ENCODE measurements at places on chromosomes 7 and 10.

GRCh38 chr10:103241262-103242011 is 4.2 kb upstream of the RPEL1 start:
- H3K27ac ChIP-seq = no peak overlapping the region
- no peak overlapping the region for H3K4me3 ChIP-seq
- no peak for DNase-seq
- peaks cover 3% of the 10 kb centered on the region for H3K4me1 ChIP-seq

DNA sequence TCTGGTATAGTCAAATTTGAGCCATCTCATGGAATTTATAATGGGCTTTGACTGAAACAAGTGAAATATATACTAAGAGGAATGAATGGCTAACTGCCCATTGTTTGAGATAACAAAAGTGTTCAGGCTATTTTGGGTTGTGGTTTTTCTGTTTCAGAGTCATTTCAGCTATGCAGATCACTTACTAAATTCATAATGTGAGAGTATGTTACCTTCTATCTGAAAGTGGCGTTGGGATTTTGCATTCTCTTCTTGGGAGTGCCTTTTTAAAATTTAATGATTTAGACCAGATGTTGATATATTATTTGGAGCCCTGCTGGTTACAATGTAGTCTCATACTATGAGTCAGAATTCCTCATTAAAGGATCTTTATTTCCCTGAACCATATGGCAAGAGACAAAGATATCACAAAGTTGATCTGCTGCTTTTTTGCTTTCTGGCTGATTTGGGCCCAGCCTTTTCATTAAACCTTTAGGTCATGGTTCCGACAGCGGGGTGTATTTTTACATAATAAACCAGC is 10.4 kb downstream of the VCL start:
- DNase-seq = peak; percentile 73
- no peaks in the 10 kb centered on the region for H3K27me3 ChIP-seq
- H3K36me3 ChIP-seq = no peaks in the 10 kb centered on the region

GRCh38 chr7:18866359-18867036 is 250.9 kb downstream of the TWIST1 start:
- H3K4me1 ChIP-seq = no peaks in the 10 kb centered on the region
- no peak overlapping the region for H3K27ac ChIP-seq
- H3K4me3 ChIP-seq = no peak overlapping the region

GRCh38 chr10:33803248-33803647 is 468.8 kb upstream of the NRP1 start:
- H3K27me3 ChIP-seq = no peaks in the 10 kb centered on the region
- H3K36me3 ChIP-seq = no peaks in the 10 kb centered on the region
- H3K4me1 ChIP-seq = no peaks in the 10 kb centered on the region

DNA sequence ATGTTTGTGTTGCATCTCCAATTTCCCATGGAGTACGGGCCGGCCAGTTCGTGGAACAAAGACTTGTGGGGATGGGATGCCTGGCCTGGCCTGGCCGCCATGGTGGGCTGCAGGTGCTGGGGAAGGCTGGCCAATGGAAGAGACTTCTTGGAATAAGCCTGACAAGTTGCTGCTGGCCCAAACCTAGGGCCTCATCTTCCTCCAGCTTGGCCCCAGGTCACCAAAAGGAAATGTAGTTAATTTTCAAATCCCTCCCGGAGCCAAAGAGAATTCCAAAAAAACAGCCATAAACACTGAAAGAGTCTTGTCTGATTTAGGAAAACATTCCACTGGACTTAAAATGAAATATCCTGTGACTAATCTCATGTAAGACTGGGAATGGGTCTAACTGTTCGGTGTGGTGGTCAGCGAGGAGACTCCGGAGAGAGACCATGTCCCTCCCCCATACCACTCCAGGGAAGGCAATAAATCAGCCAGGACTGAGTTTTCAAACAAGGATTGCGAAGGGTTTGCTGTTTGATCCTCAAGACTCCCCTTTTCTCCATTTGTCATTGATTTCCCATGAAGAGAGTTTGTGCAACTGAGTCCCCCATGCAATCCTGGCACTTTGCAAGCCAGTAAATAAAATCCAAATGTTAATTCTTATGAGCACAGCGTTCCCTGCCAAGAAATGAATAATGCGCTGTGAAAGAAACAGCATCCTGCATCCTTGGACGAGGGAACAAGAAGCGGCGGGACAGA is 128.7 kb upstream of the HABP2 start:
- no peak overlapping the region for H3K4me3 ChIP-seq
- H3K4me1 ChIP-seq = no peaks in the 10 kb centered on the region
- H3K27me3 ChIP-seq = no peaks in the 10 kb centered on the region
- DNase-seq = no peak

GRCh38 chr7:156473476-156474240 is 166.9 kb upstream of the RNF32 start:
- peak; percentile 74 for DNase-seq
- H3K4me1 ChIP-seq = no peaks in the 10 kb centered on the region
- H3K36me3 ChIP-seq = no peaks in the 10 kb centered on the region
- H3K27ac ChIP-seq = no peak overlapping the region
- no peak overlapping the region for H3K4me3 ChIP-seq

DNA sequence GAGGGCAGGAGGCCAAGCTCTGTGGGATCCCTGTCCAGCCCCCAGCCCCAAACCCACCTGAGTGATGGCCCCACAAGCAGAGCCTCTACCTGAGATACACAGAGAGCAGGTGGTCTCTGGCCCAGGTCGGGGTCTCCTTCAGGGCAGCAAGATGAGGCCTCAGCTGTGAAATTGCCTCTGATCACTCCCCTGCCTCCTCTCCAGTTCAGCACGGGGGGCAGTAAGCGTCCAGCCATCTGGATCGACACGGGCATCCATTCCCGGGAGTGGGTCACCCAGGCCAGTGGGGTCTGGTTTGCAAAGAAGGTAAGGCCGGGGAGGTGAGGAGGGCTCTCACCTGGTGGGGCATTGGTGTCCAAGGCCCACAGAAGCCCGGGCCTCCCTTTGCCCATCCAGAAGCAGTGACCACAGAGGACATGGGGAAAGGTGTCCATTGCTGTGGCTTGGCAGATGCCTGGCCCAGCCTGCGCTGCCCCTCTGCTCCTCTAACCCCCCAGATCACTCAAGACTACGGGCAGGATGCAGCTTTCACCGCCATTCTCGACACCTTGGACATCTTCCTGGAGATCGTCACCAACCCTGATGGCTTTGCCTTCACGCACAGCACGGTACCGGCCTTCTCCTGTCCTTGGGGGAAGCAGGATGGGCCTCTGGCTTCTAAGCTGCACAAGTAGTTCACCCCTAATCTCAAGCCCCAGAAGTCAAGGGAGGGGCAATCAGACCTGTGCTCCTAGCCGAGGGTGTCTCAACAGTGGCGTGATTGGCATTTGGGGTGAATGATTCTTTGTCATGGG is 3.1 kb downstream of the CPA1 start:
- DNase-seq = no peak
- no peaks in the 10 kb centered on the region for H3K27me3 ChIP-seq
- H3K4me3 ChIP-seq = no peak overlapping the region
- no peaks in the 10 kb centered on the region for H3K36me3 ChIP-seq
- no peak overlapping the region for H3K27ac ChIP-seq
- H3K4me1 ChIP-seq = no peaks in the 10 kb centered on the region

- peak overlapping the region; percentile 59 for H3K4me3 ChIP-seq
- no peaks in the 10 kb centered on the region for H3K27me3 ChIP-seq
- H3K27ac ChIP-seq = peak overlapping the region; percentile 94
- H3K4me1 ChIP-seq = peaks cover 75% of the 10 kb centered on the region
These were observed 5.9 kb downstream of the PIK3CG start for GRCh38 chr7:106870983-106871410.

DNA sequence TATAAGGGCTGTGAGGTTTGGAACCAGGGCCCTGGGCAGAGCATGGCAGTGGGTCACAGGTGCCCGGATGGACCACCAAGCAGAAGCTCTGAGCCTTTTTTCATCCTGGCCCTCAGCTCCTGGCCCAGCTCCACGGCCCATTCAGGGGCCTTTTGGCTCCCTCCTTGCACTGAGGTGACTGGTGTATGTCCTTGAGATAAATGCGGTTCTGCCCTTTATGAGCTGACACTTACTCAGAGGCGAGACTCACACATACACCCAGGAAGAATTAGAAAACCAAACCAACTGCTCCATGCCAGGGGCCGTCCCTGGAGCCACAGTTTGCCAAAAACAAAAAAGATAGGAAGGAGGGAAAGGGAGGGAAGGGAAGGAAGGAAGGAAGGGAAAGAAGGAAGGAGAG is 49.7 kb downstream of the CUZD1 start:
- DNase-seq = no peak
- no peak overlapping the region for H3K27ac ChIP-seq
- H3K27me3 ChIP-seq = no peaks in the 10 kb centered on the region
- H3K36me3 ChIP-seq = no peaks in the 10 kb centered on the region
- H3K4me1 ChIP-seq = no peaks in the 10 kb centered on the region

DNA sequence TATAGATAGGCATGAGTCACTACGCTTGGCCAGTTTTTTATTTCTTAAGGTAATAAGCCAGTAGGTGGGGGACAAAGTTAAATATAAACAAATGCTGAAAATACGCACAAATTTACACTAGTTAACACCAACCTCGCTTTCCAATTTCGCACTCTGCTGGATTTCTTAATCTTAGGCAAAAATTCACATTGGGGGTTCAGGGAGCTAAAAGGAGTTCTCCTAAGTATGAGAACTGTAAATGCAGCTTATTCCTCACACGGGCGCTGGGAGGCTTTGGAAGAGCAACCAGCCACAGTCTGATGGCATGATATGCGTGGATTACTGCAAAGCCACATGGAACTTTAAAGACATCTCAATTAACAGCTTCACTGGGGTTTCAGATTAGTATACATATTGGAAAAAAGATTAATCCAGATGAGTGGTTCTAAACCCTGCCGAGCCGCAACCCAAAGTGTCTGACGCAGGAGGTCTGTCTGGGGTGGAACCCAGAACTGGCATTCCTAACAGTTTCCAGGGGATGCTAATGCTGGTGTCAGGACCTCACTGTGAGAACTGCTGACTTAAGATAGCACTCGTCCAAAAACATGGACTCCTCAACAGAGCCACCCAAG is 16.2 kb downstream of the TNS3 start:
- H3K4me1 ChIP-seq = peaks cover 4% of the 10 kb centered on the region
- no peaks in the 10 kb centered on the region for H3K27me3 ChIP-seq

- DNase-seq = no peak
- H3K4me3 ChIP-seq = no peak overlapping the region
- H3K36me3 ChIP-seq = no peaks in the 10 kb centered on the region
- no peaks in the 10 kb centered on the region for H3K27me3 ChIP-seq
- H3K27ac ChIP-seq = no peak overlapping the region
These were observed 49.6 kb upstream of the COBL start for GRCh38 chr7:51366172-51366728.

DNA sequence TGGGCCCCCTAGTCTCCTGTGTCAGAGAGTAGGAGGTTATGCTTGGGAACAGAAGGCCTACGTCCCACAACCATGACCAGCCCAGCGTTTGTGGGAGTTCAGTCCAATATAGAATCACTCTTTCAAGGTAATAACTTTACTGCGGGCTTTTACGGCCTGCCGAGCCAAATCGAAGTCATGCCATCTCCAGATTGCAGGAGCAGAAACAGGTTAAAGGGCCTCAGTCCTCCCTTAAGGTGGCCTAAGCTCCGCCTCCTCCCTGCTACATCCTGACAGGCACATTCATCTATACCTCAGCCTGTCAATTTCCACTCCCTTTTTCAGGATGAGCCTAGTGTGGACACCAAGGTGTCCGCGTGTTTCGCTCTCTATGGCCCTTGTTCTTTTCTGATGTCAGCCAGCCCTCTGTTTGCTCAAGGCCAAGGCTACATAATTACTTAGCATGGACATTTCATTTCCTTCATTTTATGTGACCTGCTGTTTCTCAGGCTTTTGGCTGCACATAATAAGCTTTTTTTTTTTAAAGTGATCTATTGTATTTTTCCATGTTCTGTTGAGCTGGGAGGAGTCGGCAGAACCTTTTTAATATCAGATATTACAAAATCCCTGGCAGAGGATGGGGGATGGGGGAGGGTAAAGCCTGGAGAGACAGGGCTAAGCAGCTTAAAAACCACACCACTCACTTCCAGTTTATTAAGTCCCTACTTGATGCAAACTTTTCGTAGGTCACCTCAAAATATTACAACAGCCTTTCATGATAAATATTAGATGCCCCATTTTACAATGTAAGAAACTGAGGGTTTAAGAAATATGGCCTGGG is 84.6 kb downstream of the CACNB2 start:
- no peak overlapping the region for H3K4me3 ChIP-seq
- H3K27me3 ChIP-seq = no peaks in the 10 kb centered on the region
- DNase-seq = no peak

- peaks cover 87% of the 10 kb centered on the region for H3K4me1 ChIP-seq
- H3K4me3 ChIP-seq = no peak overlapping the region
- DNase-seq = no peak
- H3K27ac ChIP-seq = peak overlapping the region; percentile 69
- no peaks in the 10 kb centered on the region for H3K27me3 ChIP-seq
These were observed 39.3 kb downstream of the SMURF1 start for GRCh38 chr7:99104631-99105030.

DNA sequence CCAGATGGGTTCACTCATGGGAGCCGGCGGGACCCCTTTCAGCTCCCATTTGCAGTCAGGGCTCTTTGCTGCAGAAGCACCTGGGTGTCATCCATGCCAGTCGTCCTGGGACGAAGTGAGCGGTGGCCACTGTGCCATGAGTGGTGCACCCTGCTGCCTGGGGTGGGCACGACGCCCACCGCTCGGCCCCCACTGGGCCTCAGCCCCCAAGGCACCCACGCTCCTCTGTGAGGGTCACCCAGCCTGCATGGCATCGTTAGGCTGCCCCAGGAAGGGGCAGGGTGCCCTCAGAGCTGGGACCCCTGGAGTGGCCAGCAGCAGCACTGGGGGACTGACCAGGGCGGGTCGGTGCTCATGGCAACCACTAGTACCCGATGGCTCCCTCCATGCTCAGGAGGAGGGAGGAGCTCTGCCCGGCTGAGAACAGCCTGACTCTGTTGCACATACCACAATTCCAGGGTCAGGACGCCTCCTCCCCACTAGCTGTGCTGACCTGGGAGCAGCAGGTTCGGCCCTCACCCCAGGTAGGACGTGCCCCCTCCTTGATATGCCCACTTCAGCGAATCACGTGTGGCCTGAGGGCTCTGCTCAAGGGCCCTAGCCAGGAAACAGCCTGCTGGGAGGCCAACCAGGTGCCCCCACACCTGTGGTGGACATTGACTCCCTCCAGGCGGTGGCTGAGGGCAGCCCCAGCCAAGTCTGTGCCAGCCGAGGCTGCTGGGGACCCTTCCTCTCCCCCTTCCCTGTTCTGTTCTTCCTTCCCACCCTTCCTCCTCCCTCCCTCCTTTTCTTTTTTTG is 28.5 kb upstream of the CFAP46 start:
- no peaks in the 10 kb centered on the region for H3K36me3 ChIP-seq
- no peaks in the 10 kb centered on the region for H3K4me1 ChIP-seq
- H3K4me3 ChIP-seq = no peak overlapping the region
- no peak for DNase-seq
- no peak overlapping the region for H3K27ac ChIP-seq
- no peaks in the 10 kb centered on the region for H3K27me3 ChIP-seq
